ENCODE measurements at places on chromosomes 4 and X.
A peak's percentile ranks its signal among the peaks of the same experiment; 100 is the strongest.

DNA sequence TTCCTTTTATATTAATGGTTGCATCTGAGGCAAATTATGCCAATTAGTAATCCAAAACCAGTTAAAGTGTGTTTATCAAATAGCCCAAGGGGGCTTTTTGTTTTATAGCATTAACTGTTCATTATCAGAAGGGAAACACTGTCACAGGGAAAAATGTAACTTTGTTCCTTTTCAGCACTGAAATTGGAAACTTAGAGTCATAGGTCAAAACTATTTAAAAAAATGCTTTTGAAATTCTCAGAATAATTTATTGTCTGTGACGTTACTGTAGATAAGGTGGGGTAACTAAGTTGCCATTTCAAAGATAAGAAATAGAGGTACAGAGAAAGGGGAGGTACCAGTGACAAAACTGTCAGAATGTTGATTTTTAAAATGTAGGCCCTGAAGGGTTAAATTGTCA is 129.3 kb downstream of the AKAP4 start:
- no peak for DNase-seq

DNA sequence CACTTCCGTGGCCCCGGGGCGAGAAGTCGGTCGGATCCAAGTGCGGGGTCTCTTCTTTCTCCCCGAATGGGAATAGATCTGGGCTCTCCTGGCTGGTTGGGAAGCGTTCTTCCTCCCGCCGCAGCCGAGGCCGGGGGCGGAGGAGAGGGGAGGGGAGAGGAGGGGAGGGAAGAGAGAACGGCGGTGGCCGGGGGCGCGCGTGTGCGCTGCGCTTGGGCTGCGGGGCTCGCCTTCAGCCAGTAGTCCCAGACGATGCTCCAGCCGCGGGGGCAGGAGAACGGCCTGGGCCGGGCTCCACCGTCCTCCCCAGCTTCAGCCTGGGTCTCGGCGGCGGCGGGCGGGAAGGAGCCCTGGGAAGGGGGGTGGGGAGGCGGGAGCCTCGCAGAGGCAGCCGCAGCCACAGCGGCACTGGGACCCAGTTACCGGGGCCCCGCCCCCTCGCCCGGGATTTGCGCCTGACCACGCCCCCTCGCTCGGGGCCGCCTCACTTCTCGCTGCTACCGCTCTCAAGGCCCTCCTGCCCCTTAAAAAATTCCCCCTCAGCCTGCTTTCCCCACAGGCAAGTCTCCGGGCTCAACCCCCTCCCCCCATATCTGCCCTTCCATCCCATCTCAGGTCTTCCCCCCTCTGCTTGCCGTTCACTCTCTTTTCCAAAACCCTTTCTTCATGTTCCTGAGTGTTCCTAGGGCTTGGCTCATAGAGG is at the start of gene FGD1:
FGD1 (minus strand) TSS at position 421 of the 703 bp plus-strand sequence. CDS start 802 bp downstream, outside the sequence.
- DNase-seq, result no peak

- DNase-seq, result no peak
These were observed 151.8 kb downstream of the SPATA18 start for GRCh38 chr4:52202931-52203330.

GRCh38 chr4:138869165-138869564 is 146.4 kb upstream of the NOCT start:
- DNase-seq, result no peak

GRCh38 chr4:139528377-139529005 is 27.5 kb downstream of the SETD7 start:
- DNase-seq, result no peak

DNA sequence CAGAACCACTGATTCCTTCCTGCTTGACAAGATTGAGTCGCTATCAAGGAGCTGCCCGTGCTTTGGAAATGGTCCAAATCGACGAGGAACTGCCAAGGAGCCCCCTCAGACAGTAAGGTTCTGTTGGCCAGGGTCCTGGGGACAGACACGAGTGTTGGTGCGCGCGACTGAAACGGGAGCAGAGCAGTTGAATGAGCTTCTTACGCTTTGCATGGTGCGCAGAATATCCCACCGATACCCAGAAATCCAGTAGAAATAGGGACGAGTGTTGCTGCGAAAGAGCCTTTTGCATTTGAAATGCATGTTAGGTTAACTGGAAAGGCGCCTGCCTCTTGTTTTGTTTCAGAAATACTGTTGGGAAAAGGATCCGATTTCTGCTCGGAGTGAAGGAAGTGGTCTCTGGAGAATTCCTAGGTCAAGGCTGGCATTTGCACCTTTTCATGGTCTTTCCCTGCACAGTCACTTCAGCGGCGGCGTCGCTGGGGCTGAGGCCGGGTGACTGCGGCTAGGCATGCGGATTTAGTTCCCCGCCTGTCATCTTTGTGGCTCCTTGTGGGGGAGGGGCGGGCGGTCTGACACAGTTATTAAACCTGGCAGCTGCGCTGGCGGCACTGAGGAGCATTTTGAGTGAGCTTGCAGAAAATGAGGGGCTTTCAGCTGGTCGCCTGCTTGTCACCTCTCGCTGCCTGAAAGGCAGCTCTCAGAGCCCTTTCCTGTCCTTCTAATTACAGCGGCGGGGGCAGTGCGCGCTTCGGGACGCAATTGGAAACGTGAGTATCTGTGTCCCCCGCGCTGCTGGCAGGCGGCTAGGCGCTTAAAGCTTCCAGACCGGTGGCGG is 51.5 kb upstream of the TRIM2 start:
- peak; percentile 16 for DNase-seq

DNA sequence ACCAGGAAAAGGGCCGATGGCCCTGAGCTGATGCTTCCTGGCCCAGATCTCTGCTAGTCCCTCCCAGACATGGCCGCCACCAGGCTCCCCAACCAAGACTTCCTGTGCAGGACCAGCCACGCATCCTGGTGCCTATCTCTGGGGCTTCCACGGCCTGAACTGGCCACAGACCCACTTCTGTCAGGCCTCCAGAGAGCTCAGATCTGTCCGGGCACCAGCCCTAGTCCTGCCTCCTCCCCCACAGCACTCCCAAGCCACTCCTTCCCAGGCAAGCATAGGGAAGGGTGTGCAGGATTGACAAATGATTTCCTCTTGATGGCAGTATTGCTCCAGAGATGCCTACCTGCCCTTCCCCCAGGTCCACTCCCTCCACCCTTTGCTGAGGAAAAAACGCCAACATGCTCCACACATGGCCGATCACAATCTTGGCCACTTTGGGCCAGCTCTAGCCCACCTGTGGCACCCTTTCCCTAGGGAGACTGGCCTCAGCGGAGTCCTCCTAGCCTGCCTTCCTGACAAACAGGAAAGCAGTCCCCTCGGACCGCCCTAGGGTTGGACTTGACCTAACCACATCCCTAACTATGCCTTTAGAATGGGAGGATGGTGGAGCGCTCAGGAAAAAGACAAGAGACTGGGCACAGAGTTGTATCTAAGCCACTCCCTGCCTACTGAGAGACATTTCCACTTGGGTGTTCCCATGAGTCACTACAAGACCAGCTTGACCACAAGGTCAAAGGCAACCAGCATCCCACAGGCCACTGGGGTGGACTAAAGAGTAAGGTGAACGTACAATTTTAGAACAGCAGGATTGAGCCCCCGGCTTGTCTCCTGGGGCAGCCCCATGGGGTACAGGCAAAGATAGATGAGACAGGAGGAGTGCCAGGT is 277.5 kb upstream of the AGTR2 start:
- DNase-seq, result no peak

GRCh38 chr4:138174981-138175794 is 67.0 kb downstream of the SLC7A11 start:
- no peak for DNase-seq

DNA sequence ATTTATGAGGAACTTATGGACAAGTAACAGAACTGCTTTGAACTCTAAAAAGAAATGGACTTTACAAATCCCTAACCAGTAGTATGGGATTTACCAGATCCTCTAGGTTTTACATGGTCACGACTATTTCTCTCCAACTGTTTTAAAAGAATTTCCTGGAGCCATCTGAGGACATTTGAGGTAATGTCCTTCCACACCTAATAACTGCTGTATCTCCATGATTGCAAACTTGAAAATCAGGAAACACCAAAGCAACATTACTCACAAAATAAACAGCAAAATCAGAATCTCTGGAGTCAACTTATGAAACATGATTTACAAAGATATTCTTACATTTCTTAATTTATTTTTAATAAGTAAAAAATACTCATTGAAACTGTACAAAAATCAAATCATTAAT is 58.0 kb downstream of the STAP1 start:
- DNase-seq, result no peak

- DNase-seq, result no peak
These were observed 374.1 kb downstream of the FBXW7 start for GRCh38 chr4:152161676-152162330.

DNA sequence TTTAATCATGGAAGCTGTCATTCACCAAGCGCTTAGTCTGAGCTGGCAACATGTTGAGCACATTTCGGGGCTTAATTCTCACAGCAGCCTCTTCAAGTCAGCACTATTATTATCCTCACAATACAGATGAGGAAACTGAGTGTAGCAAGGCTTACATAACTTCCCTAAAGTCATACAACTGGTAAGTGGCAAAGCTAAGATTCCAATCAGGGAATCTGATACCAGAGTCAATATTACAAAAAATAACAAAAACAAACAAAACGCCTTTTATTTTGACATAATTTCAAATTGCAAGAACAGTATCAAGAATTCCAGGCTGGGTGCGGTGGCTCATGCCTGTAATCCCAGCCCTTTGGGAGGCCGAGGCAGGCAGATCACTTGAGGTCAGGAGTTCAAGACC is 120.4 kb upstream of the DUSP21 start:
- no peak for DNase-seq

DNA sequence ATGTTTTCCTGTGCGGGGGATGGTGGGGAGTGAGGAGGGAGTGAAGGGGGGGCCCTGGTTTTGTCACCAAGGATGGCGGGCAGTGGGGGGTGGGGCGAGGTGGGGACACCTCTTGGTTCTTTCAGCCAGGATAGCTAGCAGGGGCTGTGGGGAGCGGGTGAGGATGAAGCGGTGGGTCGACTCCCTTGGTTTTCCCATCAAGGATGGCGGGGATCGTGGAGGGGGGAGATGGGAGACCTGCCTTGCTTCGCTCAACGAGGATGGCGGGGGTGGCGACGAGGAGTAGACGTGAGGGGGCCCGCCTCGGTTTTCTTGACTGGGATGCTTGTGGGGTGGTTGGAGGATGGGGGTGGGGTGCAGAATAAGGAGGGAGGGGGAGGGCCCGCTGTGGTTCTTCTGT is 643 bp downstream of the FHL1 start:
- DNase-seq, result no peak

DNA sequence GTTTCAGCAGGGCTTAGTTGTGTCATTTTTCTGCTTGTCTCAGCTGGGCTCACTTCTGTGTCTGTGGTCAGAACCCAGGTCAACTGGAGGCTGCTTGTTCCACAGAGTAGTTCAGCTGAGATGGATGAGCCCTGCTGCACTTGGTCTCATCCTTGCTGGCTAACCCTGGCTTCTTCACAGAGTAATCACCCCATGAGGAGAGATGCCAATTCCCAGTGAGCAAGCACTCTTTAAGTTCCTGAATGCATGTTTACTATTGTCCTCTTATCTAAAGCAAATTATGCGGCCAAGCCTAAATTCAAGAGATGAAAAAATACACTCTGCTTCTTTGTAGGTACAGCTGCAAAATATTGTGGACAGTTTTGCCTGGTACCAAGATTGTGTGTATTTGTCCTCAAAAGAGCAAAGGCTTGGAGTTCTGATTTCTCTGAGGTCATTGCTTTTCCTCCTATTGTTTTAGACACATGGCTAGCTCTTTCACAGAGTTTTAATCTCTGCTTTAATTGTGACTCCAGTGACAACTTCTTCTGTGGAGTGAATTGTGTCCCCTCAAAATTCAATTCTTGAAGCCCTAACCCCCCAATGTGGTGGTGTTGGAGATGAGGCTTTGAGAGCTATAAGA is 236.6 kb upstream of the ANKRD50 start:
- no peak for DNase-seq

DNA sequence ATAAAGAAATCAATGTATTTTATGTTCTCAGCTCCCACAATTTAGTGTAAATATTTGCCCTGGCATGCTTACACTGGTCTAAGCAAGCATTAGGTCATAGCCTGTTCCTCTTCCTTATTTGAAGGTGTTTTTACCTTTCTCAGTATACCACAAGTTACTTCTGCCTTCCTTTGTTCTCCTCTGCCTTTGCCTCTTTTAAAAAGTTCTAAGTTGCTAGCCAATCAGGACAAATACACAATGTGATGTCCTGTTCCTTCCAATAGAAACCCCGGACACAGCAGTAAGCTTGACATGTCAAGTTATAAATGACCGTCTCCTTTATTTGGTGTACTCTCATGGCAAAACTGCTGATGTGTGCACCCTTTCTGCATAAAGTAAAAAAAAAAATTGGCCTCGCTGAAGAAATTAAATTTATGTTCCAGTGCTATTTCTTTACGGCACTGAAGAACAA is 49.4 kb downstream of the UGT2B10 start:
- no peak for DNase-seq

- DNase-seq, result no peak
These were observed 37.1 kb upstream of the XPNPEP2 start for GRCh38 chrX:129701624-129702069.

DNA sequence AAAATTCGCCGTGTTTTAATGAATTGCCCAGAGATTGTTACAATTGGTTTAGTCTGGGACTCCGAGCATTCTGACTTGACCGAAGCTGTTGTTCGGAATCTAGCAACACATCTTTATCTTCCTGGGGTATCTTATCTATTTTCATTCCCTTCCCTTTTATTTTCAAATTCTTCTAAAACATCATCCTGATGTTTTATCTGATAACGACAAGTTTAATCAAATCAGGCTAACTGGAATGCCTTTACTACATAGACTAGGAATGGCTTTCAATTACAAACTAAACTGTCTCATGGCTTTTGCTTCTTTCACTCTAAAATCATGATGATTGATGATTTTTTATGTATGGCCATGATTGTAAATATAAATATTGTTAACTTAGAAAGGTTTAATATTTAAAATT is 48.0 kb downstream of the USP53 start:
- no peak for DNase-seq

Data from stimulated activated CD8-positive, alpha-beta memory T cell treated with anti-CD3 and anti-CD28 coated beads, Interleukin-4, amount 100 ng/mL, for 1 hour (primary cell).